Testis (tissue), 5 donors: ENCODE measurements at places on chromosomes 12 and 14. TPM values are rescaled to one million over a fixed set of nuclear protein-coding genes. Genes with fewer than 3 reads are reported as not detected.

CCDC196 gene
- 70.8 TPM for total RNA-seq

TGFB3 gene
- 15.2 TPM for total RNA-seq

PLEKHG7 gene
- total RNA-seq = 0.31 TPM

GRCh38 chr12:69338120-69338859 is 9.9 kb upstream of the LYZ start:
- no peak overlapping the region for H3K27ac ChIP-seq
- H3K4me3 ChIP-seq = no peak overlapping the region
- H3K36me3 ChIP-seq = no peaks in the 10 kb centered on the region
- H3K4me1 ChIP-seq = no peaks in the 10 kb centered on the region
- no peaks in the 10 kb centered on the region for H3K27me3 ChIP-seq

- H3K4me1 ChIP-seq = peaks cover 7% of the 10 kb centered on the region
- no peak overlapping the region for H3K27ac ChIP-seq
- H3K27me3 ChIP-seq = no peaks in the 10 kb centered on the region
Observed at GRCh38 chr12:77323788-77324415, 258.5 kb upstream of the E2F7 start.

- H3K4me1 ChIP-seq = peaks cover 41% of the 10 kb centered on the region
- no peaks in the 10 kb centered on the region for H3K27me3 ChIP-seq
- DNase-seq = peak; percentile 89
- no peaks in the 10 kb centered on the region for H3K36me3 ChIP-seq
- no peak overlapping the region for H3K27ac ChIP-seq
Observed at GRCh38 chr12:4276524-4277204, 3.1 kb downstream of the CCND2 start.

- no peaks in the 10 kb centered on the region for H3K36me3 ChIP-seq
- no peak for DNase-seq
- no peaks in the 10 kb centered on the region for H3K27me3 ChIP-seq
- no peak overlapping the region for H3K27ac ChIP-seq
- no peak overlapping the region for H3K4me3 ChIP-seq
Observed at GRCh38 chr12:82788594-82788993, 101.9 kb downstream of the TMTC2 start.
